CD4-positive, alpha-beta memory T cell (primary cell): ENCODE measurements at places on chromosomes 6 and 20. TPM values are rescaled to one million over a fixed set of nuclear protein-coding genes. Genes with fewer than 3 reads are reported as not detected.

- H3K36me3 ChIP-seq = no peaks in the 10 kb centered on the region
- no peaks in the 10 kb centered on the region for H3K27me3 ChIP-seq
- H3K27ac ChIP-seq = no peak overlapping the region
- no peak overlapping the region for H3K4me3 ChIP-seq
- no peak for DNase-seq
- no peaks in the 10 kb centered on the region for H3K4me1 ChIP-seq
These were observed 34.5 kb upstream of the TSPYL1 start for GRCh38 chr6:116314218-116314617.

DNA sequence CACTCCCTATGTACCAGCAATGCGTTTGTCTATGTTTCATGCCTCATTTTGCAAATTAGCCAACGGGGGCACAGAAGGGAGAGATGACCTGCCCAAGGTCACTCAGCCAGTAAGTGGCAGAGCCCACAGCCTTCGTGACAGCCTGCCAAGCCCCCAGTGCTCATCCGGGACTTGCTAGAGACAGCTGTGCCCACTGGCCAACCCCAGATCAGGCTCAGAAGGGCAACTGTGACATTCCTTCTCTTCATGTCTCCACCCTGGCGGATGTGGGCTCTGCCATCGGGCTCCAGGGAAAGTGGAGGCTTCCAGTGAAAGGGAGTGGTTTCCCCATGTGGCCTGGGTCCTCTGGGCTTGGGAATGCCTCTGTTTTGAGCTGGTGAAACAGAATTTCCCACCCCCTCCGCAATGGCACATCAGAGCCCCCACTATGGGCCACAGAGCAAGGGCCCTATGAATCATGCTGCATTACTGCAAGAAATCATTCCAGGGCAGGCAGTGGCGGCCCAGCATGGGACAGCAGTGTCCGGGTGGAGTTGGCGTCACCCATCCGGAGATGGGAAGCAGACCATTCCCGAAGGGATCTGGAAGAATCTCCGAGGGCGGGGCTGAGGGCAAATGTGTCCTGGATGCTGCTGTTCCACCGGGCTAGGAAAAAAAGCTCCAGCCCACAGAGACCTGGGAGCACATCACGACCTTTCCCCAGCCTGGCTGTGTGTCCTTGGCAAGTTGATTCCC lies 9.1 kb downstream of the RSPO4 start:
- no peaks in the 10 kb centered on the region for H3K4me1 ChIP-seq
- H3K27ac ChIP-seq = no peak overlapping the region
- DNase-seq = no peak
- H3K4me3 ChIP-seq = no peak overlapping the region
- no peaks in the 10 kb centered on the region for H3K27me3 ChIP-seq
- H3K36me3 ChIP-seq = no peaks in the 10 kb centered on the region

DNA sequence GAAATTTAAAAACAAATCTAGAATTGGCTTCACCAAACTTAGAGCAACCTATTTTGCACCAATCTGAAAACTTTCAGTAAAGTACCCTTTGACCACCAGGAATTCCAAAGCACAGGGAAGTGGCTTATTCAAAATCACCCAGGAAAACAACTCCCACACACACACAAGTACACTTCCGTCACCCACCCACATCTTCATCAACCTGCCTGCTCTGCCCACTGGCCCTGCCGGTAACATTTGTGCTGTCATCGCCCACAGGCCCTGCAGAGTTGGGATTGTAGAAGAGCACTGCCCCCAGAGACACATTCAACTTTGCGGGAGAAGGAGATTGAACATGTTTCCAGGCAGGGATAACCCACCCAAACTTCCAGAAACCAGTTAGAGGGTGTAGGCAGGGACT lies 19.3 kb upstream of the SCML4 start:
- H3K4me1 ChIP-seq = peaks cover 19% of the 10 kb centered on the region
- no peak overlapping the region for H3K27ac ChIP-seq
- H3K27me3 ChIP-seq = no peaks in the 10 kb centered on the region
- DNase-seq = no peak
- H3K36me3 ChIP-seq = no peaks in the 10 kb centered on the region

- no peak overlapping the region for H3K4me3 ChIP-seq
- no peaks in the 10 kb centered on the region for H3K36me3 ChIP-seq
These were observed 146.2 kb downstream of the MMS22L start for GRCh38 chr6:97136626-97137358.

GRCh38 chr6:53439556-53439955 lies 90.8 kb upstream of the ELOVL5 start:
- no peaks in the 10 kb centered on the region for H3K4me1 ChIP-seq
- H3K36me3 ChIP-seq = no peaks in the 10 kb centered on the region
- DNase-seq = no peak
- H3K4me3 ChIP-seq = no peak overlapping the region

BCLAF1 gene
- polyA plus RNA-seq = 81.9 TPM
